ENCODE measurements at places on chromosomes 13 and 19.

DNA sequence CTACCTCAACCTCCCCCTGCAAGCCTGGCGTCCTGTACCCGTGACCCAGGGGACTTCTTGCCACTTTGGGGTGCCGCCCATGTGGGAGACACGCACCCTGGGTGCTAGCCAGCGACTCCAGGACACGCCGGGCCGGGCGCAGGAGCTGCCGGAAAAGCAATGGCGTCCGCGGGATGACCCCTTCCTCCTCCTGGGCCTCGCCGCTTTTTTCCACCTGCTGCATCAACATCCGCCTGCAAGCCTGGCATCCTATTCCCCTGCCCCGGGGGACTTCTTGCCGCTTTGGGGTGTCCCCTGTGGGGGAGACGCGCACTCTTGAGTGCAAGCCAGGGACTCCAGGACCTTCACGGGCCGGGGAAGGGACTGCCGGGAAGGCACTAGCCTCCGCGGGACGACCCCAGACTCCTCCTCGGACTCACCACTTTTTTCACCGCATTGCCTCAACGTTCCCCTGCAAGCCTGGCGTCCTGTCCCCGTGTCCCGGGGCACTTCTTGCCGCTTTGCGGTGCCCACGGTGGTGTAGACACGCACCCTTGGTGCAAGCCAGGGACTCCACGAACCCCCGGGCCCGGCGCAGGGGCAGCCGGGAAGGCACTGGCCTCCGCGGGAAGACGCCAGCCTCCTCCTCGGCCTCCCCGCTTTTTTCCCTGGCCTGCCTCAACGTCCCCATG, 237.8 kb downstream of the TUBA3C start:
- DNase-seq: no peak

DNA sequence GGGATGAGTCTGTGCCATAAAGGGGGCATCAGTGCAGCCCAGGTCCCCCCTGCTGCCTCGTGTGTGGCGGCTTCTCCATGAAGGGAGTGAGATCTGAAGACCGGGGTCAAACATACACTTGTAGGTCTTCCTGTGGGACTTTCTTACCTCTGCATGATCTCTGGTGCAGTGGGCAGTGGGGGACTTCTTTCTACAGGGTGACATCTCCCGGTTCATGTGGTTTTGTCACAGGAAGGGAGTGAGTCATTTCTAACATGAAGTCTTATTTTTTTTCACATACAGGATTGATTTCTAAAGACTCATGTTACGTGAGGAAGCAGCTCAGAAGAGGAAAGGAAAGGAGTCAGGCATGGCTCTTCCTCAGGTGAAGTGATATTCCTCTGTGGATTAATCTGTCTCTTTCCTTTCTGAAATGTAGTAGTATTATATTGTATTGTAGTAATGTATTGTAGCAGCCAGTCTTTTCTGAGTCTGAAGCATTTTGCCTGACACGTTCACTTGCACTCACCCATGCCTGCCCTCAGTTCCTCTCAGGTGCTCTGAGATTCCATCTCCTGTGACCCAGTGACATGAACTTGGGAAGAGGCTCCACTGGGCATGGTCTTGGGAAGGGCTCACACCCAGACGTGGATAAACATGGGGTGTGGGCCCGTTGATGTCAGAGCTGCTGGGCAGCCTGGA, 15.7 kb downstream of the ZNF808 start:
- no peak for DNase-seq

GRCh38 chr19:39223703-39224279, 19.7 kb upstream of the SYCN start:
- DNase-seq: no peak

- DNase-seq: no peak
Measured at GRCh38 chr19:40962460-40962961, 28.6 kb upstream of the CYP2B6 start.

DNA sequence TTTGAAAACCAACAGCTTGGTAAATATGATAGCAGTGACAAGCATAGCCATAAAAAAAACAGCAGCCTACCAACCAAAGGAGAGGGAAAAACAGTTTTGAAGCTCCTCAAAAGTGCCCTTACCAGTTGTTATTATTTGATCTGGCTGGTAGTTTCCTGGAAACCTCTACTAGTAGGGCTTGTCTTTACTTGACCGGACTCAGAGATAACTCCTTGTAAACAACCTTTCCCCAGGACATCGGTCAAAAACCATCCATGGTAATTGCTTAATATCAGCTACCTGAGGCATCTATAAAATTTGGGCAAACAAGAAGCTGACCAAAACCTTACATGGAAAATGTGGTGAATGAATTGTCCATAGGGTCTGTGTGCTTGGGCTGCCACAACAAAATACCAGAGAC, 210.9 kb downstream of the FGF14 start:
- no peak for DNase-seq

DNA sequence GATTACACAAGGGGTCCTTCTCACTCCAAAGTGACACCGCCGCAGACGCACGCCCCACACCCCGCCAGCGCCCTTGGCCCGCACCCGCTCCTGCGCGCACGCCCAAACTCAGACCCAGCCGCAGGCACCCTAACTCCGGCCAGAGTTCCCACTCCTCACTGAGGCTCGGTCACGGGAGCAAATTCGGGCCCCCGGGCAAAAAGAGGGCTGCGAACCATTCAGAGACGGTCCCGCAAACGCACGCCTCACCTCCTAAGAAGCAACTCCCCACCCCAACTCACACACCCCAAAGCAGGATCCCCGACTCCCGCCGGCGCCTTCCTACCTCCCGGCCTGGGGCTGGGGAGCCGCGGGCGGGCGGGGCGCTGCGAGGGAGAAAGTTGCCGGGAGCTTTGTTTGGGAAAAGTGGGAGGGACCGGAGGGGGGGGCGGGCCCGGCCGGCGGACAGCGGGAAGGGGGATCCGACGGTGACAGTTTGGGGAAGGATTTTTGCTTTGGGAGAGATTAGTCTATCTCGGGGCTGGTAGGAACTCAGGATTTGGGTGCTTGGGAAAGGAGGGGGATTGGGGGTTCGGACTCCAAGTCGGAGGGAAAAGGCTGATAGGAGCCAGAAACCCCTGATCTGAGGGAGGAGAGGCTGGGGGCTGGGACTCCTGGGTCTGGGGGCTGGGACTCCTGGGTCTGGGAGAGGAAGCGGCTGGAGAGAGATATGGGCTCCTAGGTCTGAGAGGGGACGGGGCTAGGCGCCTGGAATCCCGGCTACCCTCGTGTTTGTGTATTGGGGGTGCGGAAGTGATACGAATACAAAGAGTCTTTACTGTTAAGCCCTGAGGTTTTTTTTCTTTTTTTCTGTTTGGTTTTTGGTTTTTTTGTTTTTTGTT, at the start of gene TEAD2:
Gene TEAD2, minus strand, starts transcription at position 369 of the 881 bp plus-strand sequence. CDS start 2,341 bp downstream, outside the sequence.
- DNase-seq: no peak

- DNase-seq: no peak
Measured at GRCh38 chr19:34224996-34225658, 29.2 kb upstream of the GARRE1 start.

- DNase-seq: no peak
Measured at GRCh38 chr19:58397533-58398037, 2.1 kb downstream of the RNF225 start.

DNA sequence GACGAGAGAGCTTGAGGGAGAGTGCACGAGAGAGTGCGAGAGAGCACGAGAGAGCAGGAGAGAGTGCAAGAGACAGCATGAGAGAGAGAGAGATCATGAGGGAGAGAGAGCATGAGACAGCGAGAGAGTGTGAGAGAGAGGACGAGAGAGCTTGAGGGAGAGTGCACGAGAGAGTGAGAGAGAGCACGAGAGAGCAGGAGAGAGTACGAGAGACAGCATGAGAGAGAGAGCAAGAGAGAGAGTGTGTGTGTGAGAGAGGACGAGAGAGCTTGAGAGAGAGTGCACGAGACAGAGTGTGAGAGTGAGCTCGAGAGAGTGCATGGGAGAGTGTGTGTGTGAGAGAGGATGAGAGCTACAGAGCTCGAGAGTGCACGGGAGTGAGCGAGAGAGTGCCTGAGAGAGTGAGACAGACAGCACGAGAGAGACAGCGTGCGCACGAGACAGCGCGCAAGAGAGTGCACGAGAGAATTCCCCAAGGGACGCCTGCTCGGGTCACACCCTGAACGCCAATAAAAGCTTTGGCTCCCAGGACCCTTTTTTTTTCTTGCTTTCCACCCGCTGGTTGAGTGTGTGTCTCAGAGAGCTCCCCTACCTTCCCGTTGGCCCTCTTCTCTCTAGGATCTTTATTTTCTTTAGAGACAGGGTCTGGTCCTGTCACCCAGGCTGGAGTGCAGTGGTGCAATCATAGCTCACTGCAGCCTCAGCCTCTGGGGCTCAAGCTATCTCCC, 3.7 kb downstream of the CD70 start:
- no peak for DNase-seq

DNA sequence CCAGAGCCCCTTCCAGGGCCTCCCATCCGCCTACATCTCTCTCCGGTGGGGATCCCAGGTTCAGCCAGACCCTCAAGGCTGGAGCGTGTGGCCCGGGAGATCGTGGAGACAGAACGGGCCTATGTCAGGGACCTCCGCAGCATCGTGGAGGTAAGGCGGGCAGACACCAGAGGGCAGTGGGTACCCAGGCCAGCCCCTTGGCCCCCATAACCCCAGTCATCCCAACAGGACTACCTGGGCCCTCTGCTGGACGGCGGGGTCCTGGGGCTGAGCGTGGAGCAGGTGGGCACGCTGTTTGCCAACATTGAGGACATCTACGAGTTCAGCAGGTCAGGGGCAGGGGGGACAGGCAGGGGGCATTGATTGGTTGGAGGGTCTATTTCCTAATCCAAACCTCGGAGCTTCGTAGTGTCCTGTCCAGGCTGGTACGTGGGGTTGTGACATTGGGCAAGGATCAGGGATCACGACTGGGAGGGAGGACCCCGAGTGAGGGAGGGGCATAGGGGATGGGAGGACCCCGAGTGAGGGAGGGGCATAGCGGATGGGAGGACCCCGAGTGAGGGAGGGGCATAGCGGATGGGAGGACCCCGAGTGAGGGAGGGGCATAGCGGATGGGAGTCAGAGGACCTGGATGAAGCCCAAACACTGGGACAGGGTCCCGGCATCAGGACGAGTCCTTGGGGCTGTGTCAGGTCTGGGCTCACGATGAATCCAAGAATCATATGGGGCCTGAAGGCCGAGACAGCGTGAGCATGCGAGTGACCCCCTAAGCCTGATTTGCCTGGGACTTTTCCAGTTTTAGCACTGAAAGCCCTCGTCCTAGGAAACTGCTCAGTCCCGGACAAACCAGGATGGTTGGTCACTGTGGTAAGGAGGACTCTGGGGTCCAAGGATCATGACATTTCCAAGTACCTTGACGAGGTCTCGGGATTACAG, 2.9 kb downstream of the PLEKHG2 start:
- no peak for DNase-seq

GRCh38 chr19:53818756-53819155, 5.4 kb downstream of the NLRP12 start:
- DNase-seq: no peak

GRCh38 chr19:18109733-18110608, 12.4 kb downstream of the MAST3 start:
- peak; percentile 42 for DNase-seq

DNA sequence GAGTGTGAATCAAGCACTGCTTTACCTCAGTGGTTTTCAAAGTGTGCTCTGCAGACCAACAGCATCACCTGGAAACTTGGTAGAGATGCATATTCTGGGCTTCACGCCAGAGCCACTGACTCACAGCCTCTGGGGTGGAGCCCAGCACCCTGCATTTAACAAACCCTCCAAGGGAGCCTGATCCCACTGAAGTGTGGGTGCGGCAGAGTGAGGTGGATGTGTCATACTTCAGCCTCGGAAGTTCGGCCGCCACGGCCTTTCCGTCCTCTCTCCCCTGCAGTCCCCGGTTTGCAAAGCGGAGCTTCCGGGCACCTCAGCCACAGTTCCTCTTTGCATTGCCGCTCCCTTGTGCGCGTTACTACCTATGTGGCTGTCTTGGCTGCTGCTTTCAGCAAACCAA, 33.3 kb upstream of the MICU2 start:
- no peak for DNase-seq

DNA sequence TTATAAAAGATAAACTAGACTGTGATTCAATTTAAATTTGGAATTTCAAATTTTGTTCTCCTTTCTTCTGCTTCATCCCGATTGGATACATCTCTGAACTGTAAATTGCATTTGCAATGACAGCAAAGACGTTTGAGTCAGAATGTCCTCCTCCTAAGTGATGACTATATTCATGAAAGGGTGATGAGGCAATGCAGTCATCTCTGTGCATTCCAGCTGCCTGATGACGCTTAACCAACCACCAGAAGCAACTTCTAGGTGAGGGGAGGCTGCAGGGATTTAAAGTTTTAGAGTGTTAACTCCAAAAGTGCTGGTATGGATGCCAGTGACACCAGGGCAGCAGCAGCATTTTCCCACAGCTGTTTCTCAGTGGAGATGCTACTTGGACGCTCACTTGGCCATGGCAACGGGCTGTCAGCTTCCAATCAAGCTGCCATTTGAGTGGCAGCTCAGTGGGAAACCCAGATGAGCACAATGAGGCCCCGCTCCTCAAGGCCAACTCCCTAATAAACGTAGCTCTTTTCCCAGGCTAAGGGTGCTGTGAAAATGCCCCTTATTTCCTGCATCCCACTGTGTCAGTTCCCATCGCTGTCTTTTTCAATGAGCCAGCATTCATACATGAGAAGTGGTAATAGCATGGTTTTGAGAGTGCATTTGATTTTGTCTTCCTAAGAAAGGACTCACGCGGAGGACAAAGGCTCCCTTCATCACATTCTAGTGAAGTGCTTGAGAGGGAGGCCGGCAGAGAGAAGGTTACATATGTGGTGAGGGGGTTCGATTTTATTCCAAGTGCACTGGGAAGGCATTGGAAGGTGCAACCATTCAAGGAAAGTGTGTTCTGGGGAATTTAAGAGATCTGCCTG, 45.2 kb upstream of the AMER2 start:
- no peak for DNase-seq

- DNase-seq: no peak
Measured at GRCh38 chr19:13163609-13164342, 13.6 kb downstream of the IER2 start.

DNA sequence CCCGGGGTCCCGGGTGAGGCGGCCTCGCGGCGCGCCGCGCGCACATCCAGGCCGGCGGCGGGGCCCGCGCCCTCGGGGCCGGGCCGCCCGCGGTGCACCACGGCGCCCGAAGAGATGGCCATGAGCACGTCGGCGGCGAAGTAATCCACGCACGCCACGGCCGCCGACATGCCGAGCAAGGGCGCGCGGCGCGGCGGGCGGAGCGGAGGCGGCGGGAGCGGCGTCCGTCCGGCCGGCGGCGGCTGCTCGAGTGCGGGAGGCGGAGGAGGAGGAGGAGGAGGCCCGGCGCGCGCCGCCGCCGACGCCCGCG, at the start of gene KLF16:
Gene KLF16, minus strand, starts transcription at position 252 of the 310 bp plus-strand sequence. Its CDS starts 82 bp downstream, at position 170.
- DNase-seq: no peak

DNA sequence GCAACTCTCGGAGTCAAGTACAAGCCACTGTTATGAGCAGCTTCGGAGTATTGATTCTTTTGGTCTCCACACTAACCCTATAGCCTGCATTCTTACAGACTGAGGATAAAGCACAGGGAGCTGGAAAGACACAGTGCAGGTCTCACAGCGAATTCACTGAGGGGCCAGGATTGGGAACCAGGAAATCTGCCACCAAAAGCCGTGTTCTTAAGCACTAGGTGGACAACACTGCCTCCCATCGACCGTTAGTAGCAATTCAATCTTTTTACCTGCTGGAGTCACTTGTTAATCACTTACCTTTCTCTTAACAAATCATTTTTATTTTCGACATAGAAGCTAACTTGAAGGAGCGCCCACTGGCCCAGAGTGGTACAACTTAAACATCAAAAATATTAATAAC, 6.3 kb downstream of the PMIS2 start:
- DNase-seq: no peak

GRCh38 chr19:29610213-29610573, 4.1 kb downstream of the POP4 start:
- no peak for DNase-seq

GRCh38 chr13:95300625-95301182, 547 bp downstream of the ABCC4 start:
- DNase-seq: peak; percentile 31
